ENCODE measurements at places on chromosomes 12 and 14.

GRCh38 chr14:65892315-65892714 is 479.8 kb downstream of the FUT8 start:
- no peak for DNase-seq

DNA sequence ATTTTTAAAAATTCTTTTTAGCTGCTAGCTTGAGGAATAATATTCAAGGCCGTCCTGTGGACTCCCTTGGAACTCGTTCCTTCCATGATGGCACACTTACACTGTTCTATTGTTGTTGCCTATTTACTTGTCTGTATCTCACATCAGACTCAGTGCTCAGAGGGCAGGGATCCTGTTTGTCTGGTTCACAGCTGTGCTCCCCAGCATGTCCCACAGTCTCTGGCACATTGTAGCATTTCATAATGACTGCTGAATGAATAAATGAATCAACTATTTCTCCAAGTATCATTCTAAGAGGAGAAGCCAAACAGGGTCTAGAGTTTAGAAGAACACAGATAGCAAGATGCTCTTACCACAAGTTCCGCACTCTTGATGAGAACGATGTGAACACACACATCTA is 48.0 kb downstream of the NTN4 start:
- no peak for DNase-seq

GRCh38 chr12:104533134-104533533 is 76.4 kb downstream of the CHST11 start:
- DNase-seq: no peak

GRCh38 chr12:111993292-111994150 is 19.4 kb downstream of the TMEM116 start:
- DNase-seq: no peak

- DNase-seq: no peak
Observed at GRCh38 chr12:88802096-88802706, 221.9 kb upstream of the KITLG start.

DNA sequence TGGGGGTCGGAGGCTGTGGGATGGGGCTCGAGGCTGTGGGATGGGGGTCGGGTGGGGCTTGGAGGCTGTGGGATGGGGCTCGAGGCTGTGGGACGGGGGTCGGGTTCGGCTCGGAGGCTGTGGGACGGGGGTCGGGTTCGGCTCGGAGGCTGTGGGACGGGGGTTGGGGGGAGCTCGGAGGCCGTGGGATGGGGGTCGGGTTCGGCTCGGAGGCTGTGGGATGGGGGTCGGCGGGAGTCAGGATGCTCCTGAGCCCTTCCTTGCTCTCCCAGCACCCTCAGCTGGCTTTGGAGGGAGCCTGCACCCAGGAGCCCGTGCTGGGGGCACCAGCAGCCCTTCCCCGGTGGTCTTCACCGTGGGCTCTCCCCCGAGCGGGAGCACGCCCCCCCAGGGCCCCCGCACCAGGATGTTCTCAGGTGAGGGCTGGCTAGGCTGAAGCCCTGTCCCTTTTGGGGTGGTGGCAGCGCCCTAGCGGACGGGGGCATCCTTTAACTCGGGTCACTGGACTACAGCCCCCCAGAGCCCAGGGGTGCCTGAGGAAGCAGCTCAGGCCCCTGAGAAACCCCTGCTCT is 11.9 kb upstream of the PUS1 start:
- no peak for DNase-seq

GRCh38 chr12:101297661-101298060 is 17.8 kb downstream of the UTP20 start:
- no peak for DNase-seq

GRCh38 chr14:105617201-105617777 is 90.9 kb downstream of the TMEM121 start:
- no peak for DNase-seq

DNA sequence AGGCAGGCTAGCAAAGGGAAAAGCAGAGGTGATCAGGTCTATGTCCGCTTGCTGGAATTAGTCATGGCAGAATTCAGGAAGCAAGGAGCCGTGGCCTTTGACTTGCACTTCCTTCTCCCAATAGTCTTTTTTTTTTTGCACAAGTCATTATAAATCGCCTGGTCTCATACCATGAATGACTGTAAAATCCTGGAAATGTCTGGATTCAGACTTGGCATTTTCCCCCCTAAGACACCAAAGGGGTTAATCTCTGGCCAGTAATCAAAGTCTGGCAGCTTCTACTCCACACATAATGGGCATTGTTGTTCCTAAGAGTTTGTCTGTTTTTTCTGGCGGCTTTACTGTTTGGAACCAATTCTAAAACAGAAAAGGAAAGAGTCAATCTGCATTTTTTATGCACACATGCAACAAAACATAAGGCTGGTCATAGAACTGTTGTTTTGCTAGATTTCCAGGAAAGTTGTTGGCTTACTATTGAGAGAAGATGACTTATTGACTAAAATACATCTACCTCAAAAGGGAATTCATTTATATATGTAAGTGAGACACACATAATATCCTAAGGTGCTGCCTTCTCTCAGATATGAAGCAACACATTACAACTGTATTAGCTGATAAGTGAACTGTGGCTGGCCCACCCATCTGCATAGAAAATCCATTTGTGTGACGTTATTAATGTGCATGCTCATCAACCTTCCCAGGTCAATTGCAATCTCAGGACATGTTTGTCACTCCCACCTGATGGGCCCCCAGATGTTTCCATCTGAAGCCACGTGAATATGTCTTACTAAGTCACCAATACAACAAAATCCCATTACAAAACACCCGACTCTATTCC is 157.3 kb downstream of the BTG1 start:
- no peak for DNase-seq

DNA sequence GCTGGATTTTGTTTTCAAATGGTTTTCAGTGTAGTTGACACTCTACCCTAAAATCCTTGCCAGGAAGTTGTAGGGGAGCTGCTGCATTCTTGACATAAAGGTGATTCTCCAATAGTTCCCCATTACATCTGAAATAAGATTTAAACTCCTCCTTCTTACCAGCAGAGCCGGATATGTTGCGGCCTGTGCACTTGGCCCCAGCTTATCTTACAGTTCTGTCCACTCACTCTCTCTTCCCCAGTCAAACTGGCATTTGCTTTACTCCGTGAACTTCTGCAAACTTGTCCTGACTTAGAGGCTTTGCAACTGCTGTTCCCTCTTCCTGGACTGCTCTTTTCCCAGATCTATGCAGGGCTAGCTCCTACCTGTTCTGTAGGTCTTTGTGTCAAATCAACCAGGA is 929.5 kb downstream of the VRK1 start:
- DNase-seq: no peak

DNA sequence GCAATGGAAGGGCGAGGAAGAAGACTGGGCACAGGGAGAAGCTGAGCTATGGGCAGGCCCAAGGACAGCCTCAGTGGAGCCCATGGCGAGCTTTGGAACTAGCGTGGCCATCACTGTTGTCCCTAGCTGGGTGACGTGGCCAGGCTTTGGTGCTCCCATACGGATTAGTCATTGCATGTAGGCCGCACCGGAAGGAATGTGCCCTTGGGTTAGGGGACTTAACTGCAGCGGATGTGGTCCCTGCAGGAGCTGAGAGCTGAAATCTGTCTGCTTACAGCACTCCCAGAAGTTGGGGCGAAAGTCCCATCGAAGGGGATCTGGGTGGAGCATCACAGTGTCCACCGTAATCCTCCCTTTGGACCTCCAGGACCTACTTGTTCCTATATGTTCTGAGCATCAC is 133.7 kb downstream of the PAPOLA start:
- DNase-seq: no peak

- DNase-seq: no peak
Observed at GRCh38 chr12:27627123-27627852, 69.0 kb upstream of the REP15 start.

- DNase-seq: no peak
Observed at GRCh38 chr12:121942145-121942718, 23.8 kb downstream of the CFAP251 start.

GRCh38 chr12:27549801-27550652 is 26.0 kb downstream of the PPFIBP1 start:
- peak; percentile 43 for DNase-seq

- no peak for DNase-seq
Observed at GRCh38 chr14:98028162-98028561, 1231.0 kb downstream of the VRK1 start.

DNA sequence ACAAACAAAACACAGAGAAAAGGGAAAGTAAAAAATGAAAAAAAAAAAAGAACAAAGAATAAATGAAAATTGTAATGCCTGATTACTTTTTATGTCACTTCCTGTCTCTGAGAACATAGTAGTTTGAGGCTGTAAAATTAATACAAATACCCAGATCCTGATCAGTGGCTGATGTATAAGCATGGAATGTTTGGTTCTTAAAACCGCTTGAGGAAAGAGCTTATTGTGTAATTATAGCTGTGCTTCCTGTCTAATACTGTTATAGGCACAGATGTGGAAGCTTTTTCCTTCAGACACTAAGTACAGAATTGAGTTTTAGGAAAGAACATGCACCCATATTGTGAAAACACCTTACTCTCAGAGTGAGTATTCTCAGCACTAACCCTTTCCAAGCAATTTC is 86.9 kb downstream of the AVPR1A start:
- no peak for DNase-seq
